ENCODE measurements at places on chromosomes 6 and 20. TPM values are rescaled to one million over a fixed set of nuclear protein-coding genes. Genes with fewer than 3 reads are reported as not detected.

HLA-DRA gene
- 110 TPM for polyA plus RNA-seq

GRCh38 chr6:65633501-65633900, 73.5 kb downstream of the EYS start:
- no peak for DNase-seq

- no peak for DNase-seq
Measured at GRCh38 chr20:36273414-36274180, 32.5 kb upstream of the DLGAP4 start.

DNA sequence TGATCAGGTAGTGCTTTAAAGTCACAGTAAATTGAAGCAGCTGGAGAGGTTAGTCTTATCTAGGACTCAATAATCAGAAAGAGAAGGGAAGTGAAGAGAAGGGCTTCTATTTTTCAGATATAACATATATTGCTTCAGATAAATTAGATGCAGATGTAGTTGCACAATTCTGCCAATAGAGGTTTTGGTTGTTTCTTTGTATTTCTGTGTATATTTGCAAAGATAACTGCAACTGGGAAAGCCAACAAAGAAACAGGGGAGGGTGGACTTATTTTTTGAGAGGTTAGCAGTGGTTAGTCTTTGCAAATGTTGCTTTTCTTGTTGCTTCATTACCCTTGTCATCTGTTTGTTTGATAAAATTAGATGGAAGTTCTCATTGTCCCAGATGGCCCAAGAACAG, 106.6 kb downstream of the ADGRG6 start:
- no peak for DNase-seq

- DNase-seq: no peak
Measured at GRCh38 chr6:157017861-157018260, 240.7 kb downstream of the ARID1B start.

- no peak for DNase-seq
Measured at GRCh38 chr20:59598625-59599310, 5.6 kb upstream of the PHACTR3 start.

DNA sequence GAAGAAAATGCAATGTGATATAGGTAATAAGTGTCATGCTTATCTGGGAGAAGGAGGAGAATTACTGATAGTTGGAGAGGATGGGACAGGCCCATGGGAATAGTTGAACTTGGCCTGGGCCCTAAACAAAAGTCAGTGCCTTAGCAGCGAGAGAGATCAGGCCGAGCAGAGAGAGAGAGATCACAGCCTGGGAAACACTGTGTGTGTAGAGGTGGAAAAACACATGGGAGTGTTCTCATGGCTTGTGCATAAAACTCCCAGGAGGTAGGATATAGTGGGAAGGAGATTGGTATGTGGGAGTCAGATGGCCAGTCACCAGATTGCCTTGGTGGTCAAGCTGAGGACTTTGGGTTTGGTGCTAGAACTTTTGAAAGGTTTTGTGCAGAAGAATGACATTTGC, 47.6 kb downstream of the FIG4 start:
- DNase-seq: no peak

- no peak for DNase-seq
Measured at GRCh38 chr20:57940868-57941522, 231.2 kb upstream of the PMEPA1 start.

Data from right renal cortex interstitium (tissue), 3 donors.